IMR-90 (cell line): ENCODE measurements at places on chromosomes 3 and 15. TPM values are rescaled to one million over a fixed set of nuclear protein-coding genes. Genes with fewer than 3 reads are reported as not detected.

Gene SEMA5B
- total RNA-seq = not detected in 2 replicates

Gene APOD
- not detected in 2 replicates for total RNA-seq

Gene MYRIP
- total RNA-seq = not detected in 2 replicates

Gene CP
- total RNA-seq = 0.28 TPM in 1 of 2 replicates, not detected in the other

Gene LYZL4
- not detected in 2 replicates for total RNA-seq

Gene TRH
- total RNA-seq = not detected in 2 replicates

Gene MYL3
- not detected in 2 replicates for total RNA-seq

Gene PLA2G4E
- total RNA-seq = not detected in 2 replicates

Gene HTR3E
- not detected in 2 replicates for total RNA-seq

Gene AMIGO3
- total RNA-seq = not detected in 2 replicates

Gene EPHA6
- total RNA-seq = not detected in 2 replicates

Gene RYR3
- 0.18 TPM in 1 of 2 replicates, not detected in the other for total RNA-seq

Gene SQOR
- 39.2 and 40.3 TPM in 2 replicates for total RNA-seq

Gene STIMATE
- total RNA-seq = 7.5 and 10.6 TPM in 2 replicates

Gene PROS1
- total RNA-seq = 1.6 and 2.5 TPM in 2 replicates

Gene SERPINI2
- not detected in 2 replicates for total RNA-seq

Gene MCTP2
- 8.6 and 9.9 TPM in 2 replicates for total RNA-seq

Gene EPHB1
- total RNA-seq = under 0.01 and 0.36 TPM in 2 replicates

Gene ZNF385D
- 0.18 and 0.28 TPM in 2 replicates for total RNA-seq
